Fibroblast of skin of scalp (primary cell): ENCODE measurements at places on chromosomes 11 and 22.

GRCh38 chr11:12762278-12762677 lies 88.1 kb downstream of the TEAD1 start:
- DNase-seq = no peak

DNA sequence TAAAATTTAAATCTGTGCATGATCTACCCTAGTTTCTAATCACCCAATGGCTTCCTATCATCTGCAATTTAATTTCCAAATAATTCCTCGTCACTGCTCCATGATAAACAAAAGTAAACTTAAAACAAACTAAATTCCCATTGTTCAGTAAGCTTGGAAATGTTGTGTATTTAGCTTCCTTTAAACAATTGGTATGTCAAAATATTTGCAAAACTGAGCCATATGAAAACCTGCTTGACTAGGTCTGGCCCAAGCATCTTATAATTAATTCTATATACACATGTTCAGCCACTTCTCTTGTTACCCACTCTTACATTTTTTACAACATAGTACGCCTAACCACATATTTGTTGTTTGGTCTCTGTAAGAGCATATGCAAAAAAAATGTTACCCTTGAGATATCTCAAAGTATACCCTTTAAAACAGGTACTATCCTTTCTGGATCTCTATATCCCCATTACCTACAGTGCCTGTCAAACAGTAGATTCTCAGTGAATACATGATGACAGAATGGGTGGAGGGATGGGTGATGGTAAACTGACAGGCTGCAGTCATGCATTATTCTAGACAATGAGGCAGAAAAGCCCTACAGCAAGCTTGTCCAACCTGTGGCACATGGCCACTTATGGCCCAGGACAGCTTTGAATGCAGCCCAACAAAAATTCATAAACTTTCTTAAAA lies 1277.9 kb upstream of the TENM4 start:
- no peak for DNase-seq

GRCh38 chr11:118998822-118999221 lies 884 bp downstream of the CENATAC start:
- DNase-seq = peak; percentile 31

DNA sequence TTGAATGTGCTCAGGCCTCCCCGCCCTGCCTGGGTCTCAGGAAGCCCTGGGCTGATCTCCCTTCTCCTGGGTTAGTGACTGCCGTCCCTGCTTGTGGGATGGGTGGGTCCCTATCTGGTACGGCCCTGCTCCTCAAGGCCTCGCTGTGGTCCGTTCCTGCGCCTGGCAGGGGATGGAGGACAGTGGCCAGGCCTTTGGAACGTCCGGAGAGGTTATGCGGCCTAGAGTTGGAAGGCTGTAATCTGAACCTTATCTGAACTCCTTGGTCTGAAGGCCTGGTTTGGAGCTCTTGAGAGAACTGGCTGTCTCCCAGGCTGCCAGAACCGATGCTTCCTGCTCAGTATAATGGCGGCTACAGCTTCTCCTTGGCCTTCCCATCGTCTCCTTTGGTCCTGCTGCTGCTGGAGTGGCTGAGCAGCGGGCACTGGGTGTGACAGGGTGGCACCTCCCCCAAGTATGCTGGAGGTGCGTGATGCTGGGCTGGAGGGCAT lies 72.8 kb downstream of the FLI1 start:
- DNase-seq = peak; percentile 8

- no peak for DNase-seq
Observed at GRCh38 chr11:78190374-78190773, 1.7 kb downstream of the USP35 start.

- DNase-seq = no peak
Observed at GRCh38 chr22:30001459-30001858, 78.8 kb upstream of the HORMAD2 start.

GRCh38 chr11:120682866-120683265 lies 171.3 kb downstream of the GRIK4 start:
- peak; percentile 8 for DNase-seq

DNA sequence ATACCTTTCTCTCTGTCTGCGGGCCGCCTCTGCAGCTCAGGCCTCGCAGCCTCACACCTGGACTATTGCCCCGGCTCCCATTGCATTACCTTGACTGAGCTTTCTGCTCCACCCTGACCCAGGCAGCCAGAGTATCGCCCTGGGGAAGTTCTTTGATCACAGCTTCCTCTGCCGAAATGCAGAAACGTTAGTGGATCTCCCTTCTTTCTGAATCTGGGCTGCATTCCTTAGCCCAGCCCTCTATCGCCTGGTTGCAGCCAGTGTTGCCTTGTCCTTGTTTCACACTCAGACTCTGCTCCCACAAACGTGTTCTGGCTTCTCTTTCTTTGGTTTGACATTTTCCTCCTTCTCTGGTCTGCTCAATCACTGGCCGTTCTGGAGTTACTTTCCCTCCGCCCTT lies 195.7 kb downstream of the ADAMTS15 start:
- DNase-seq = no peak

DNA sequence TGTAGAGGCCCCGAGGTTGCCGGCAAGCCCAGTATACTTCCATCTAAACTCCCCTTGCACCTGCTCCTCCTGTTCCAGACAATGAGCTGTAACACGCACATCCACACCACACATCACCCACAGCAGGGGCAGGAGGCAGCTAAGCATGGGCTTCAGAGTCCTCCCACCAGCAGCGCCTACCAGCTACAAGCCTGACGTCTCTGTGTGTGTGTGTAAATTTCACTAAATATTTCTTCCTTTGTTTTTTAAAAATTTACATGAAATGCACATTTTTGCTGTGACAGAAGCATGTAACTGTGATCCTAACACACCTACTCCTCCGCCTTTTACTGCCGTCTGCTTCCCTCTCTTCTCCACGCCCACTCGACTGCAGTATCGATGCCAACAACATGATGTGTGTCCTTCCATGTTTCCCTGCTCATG lies 29.4 kb upstream of the PACSIN2 start:
- no peak for DNase-seq

DNA sequence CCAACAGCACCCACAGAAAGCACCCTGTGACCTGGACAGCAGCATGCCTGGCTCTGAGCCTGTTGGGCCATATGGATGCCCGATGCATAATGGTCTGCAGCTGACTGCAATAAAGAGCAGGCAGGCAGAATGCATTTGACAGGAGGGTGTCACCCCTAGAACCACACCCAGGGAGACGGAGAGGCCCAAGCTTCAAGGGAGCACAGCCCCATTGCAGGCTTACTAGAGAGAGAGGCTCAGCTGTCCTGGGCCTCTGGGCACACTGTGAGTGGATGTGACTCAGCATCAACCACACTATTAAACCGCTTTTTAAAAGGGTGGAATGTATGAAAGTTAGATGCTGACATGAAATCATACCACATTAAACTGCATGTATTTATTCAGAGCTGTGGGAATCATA lies 365.3 kb downstream of the CTTN start:
- DNase-seq = no peak

GRCh38 chr11:113885897-113886296 lies 10.5 kb upstream of the USP28 start:
- no peak for DNase-seq

- no peak for DNase-seq
Observed at GRCh38 chr11:79097246-79097875, 343.5 kb downstream of the TENM4 start.

- no peak for DNase-seq
Observed at GRCh38 chr11:128324531-128325141, 262.7 kb downstream of the ETS1 start.

- no peak for DNase-seq
Observed at GRCh38 chr11:69333879-69334278, 39.9 kb downstream of the MYEOV start.

- DNase-seq = peak; percentile 74
Observed at GRCh38 chr22:25402501-25403283, 161.8 kb upstream of the GRK3 start.

DNA sequence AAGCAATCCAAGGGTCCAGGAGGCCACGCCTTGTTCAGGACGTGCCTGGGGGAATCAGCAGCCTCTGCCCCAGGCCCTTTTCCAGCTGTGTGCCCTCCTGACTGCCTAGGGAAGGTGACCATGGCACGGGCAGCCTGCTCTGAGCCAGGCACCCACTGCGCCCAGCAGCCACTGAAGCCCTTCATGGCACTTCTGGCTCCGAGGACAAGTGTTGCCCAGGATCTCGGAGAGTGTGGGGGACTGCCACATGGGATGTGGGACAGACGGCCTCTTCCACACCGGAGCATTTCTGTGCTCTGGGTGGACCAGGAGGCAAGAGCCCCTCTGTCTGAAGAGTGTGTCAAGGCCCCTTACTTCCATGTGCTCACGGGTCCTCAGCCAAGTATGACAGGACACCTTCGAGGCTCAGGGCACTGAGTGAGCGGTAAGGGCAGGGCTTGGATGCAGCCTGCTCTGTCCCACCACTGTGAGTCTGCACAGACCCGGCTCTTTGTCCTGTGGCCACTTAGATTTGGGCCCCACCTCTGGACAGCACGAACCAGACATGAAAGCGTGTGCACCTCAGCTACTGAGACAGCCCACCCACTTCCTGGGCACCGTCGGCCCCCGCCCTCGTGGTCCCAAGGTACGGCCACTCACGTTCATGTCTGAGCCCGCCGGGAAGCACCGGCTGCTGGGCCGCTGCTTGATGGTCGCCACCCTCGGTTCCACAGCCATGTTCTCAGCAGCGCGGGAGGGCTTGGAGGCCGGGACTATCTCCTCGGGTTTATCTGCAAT lies 93.6 kb downstream of the CTTN start:
- DNase-seq = no peak

- DNase-seq = no peak
Observed at GRCh38 chr11:9386086-9386485, 1.6 kb downstream of the IPO7 start.

DNA sequence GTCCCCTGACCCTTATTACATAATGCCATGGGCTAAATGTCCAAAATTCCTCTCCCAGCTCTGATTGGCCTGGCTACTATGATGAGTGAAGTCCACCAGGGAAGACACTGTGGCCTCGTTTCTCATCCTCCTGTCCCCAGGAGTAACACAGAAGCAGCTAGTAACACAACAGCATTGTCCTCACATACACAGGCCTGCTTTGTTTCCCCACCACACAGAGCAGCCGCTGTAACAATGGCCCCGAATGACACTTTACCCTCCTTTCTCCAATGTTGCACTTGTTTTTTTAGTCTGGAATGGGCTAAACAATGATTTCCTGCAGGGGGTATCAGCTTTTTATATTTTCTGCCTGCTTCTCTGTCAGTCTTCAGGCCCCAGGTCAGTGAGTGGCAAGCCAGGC lies at the start of gene PRR5L:
Gene PRR5L (plus strand): TSS at position 363 of the 400 bp plus-strand sequence. CDS start 104,834 bp downstream, outside the sequence.
- DNase-seq = no peak

DNA sequence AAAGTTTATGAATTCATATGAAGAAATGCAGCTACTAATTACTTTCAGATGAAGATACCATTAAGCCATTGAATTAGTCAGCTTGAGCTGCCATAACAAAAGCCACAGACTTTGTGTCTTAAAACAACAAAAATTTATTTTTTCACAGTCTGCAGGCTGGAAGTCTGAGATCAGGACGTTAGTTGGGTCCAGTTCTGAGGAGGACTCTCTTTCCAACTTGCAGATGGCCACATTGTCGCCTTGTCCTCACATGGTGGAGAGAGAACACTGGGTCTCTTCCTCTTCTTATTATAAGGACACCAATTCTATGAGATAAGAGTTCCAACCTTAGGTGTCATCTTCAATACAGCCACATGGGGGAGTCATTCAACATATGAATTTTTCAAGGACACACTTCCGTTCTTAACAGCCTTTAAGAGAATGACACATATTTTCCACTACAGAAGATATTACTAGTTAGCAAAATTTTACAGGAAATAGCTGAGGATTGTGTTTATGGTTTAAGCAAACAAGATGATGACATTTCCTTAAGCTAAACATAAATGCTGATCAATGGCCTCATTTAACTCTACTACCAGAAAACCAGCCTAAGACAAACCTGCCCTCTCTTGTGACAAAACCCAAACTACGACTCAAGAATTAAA lies 56.0 kb downstream of the DCUN1D5 start:
- DNase-seq = peak; percentile 95

DNA sequence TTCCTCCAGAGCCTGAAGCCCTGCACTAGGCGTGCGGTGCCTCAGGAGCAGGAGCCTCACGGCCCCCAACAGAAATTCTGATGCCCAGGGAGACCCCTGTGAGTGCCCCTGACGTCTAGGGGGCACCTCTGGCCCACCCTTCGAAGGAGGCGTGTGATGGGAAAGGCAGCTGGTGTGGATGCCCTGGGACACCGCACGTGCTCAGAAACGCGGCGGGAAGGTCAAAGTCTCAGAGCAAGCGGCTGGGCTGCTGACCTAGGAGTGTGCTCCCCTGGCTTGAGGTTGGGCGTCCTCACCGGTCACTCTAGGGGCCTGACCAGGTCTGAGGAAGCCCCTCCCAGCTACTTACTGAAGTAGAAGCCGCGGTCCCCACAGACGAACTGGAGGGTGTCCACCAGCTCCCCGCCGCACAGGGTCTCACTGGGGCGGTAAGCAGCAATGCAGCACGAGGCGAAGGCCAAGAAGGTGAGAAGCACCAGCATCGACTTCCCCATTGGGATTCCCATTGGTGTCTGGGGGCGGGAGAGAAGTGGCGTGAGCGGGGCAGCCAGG lies 4.1 kb downstream of the IGF2 start:
- DNase-seq = no peak

GRCh38 chr22:32852395-32853251 lies 51.1 kb downstream of the TIMP3 start:
- peak; percentile 15 for DNase-seq

DNA sequence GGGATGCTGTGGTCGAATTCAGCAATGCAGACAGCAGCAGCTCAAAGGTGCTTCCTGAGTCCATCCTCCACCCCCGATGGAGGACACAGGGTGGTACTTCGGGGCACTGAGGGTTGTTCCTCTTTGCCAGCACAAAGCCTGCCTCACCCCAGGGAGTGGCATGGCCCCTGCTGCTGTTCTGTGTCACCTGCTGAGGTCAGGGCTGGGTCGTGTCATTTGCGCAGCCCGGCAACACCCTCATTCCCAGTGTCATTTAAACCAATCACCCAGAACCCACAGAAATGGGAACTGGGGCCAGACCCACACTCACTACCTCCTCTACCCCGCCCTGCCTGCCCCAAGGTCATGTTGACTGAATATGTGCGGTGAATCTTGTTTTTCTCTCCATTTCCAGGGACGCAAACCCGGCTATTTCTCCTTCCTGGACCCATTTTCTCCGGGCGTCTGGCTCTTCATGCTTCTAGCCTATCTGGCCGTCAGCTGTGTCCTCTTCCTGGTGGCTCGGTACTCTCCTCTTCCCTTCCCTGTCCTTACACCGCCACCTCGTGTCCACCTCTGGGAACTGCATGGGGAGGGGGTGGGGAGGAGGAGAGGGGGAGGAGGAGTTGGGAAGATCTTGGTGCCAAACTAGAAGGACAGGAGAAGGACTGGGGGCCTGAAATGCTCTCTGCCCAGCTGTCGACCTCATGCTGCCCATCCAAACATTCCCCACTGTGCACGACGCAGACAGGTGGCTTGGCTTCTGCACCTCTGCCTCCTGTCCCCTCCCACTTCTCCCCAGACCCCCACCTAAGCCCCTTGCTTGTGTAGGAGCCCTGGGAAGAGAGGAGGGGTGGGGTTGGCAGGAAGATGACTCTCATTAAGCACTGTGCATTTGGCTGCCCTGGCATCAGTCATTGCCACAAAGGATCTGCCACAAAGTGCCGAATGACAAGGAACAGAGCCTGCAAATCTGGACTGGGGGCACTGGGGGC lies 71.2 kb upstream of the TBCEL start:
- DNase-seq = peak; percentile 77

- DNase-seq = peak; percentile 90
Observed at GRCh38 chr11:65479184-65480145, 19.4 kb upstream of the MALAT1 start.
